Activated CD8-positive, alpha-beta T cell treated with anti-CD3 and anti-CD28 coated beads for 36 hours (primary cell): ENCODE measurements at places on chromosomes 13 and 19.

DNA sequence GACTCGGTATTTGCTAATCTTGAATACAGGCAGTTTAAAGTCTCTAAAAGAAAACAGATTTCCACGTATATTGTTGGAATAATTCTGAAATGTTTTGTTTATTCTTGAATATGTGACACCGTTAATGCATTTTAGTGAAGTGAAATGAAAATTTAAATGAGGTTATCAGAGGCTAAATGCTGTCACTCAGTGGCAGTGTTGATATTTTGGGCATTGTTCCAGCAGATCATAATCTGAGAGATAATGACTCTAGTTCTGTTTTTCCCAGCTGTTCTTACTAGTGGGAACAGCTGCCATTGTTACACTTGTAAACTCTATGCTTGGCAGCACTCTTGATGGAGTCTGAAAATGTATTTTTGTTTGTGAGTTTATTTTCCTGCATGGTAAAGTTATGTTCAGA is 365.6 kb upstream of the SLC10A2 start:
- no peaks in the 10 kb centered on the region for H3K4me1 ChIP-seq
- H3K27ac ChIP-seq = no peak overlapping the region
- no peak for DNase-seq
- H3K27me3 ChIP-seq = no peaks in the 10 kb centered on the region
- H3K4me3 ChIP-seq = no peak overlapping the region
- no peaks in the 10 kb centered on the region for H3K36me3 ChIP-seq

GRCh38 chr19:7678971-7679751 is 1.5 kb upstream of the TRAPPC5 start:
- peaks cover 15% of the 10 kb centered on the region for H3K36me3 ChIP-seq
- H3K27ac ChIP-seq = peak overlapping the region; percentile 75
- H3K4me3 ChIP-seq = peak overlapping the region; percentile 49
- DNase-seq = peak; percentile 84
- H3K27me3 ChIP-seq = peaks cover 31% of the 10 kb centered on the region

- peak overlapping the region; percentile 57 for H3K27ac ChIP-seq
- no peak overlapping the region for H3K4me3 ChIP-seq
- H3K36me3 ChIP-seq = peaks cover 25% of the 10 kb centered on the region
- peaks cover 80% of the 10 kb centered on the region for H3K4me1 ChIP-seq
Measured at GRCh38 chr13:73940098-73940497, 194.1 kb downstream of the KLF12 start.

- peak; percentile 71 for DNase-seq
Measured at GRCh38 chr13:77729502-77730221, 32.2 kb downstream of the SLAIN1 start.

- peak; percentile 59 for DNase-seq
- H3K4me3 ChIP-seq = no peak overlapping the region
- peaks cover 5% of the 10 kb centered on the region for H3K36me3 ChIP-seq
- peaks cover 25% of the 10 kb centered on the region for H3K4me1 ChIP-seq
- H3K27ac ChIP-seq = no peak overlapping the region
- no peaks in the 10 kb centered on the region for H3K27me3 ChIP-seq
Measured at GRCh38 chr13:48214519-48215121, 18.4 kb upstream of the ITM2B start.

- no peaks in the 10 kb centered on the region for H3K27me3 ChIP-seq
- H3K4me3 ChIP-seq = no peak overlapping the region
- H3K27ac ChIP-seq = peak overlapping the region; percentile 36
- H3K4me1 ChIP-seq = peaks cover 21% of the 10 kb centered on the region
- H3K36me3 ChIP-seq = no peaks in the 10 kb centered on the region
- no peak for DNase-seq
Measured at GRCh38 chr13:33723365-33723764, 94.6 kb upstream of the RFC3 start.

- H3K27ac ChIP-seq = no peak overlapping the region
- no peaks in the 10 kb centered on the region for H3K4me1 ChIP-seq
- no peaks in the 10 kb centered on the region for H3K27me3 ChIP-seq
- no peak overlapping the region for H3K4me3 ChIP-seq
Measured at GRCh38 chr13:66089711-66090110, 1140.4 kb downstream of the PCDH9 start.

DNA sequence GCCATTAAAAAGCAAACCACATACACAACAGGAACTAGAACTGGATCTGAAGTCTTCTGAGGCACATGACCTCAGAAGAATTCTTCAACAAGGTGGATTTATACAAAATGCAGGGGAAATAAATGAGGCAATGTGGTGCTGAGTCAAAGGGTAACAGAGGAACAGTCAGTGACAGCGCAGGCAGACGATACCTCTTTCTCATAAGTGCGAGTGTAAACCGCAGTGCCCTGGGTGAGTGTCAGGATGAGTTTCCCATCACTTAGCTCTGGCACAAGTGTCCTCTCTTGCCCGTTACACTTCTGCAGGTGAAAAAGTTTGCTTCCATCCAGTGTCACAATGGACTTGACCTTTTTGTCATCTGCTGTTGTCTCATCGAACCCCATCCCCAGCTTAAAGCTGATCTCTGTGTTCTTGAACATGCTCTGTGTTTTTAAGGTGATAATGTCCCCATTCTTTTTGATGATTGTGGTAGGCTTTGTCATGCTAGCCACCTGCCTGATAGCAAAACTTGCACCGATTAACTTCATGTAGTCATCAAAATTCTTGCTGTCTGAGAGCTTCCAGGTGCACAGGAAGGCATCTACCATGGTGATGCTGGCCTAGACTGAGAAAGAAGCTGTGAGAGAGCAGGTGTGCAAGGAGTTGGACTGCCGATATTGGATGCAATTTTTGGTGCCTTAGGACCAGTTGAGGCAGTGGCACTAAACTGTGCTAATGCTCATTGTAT is 97.3 kb downstream of the AKAP11 start:
- peaks cover 52% of the 10 kb centered on the region for H3K4me1 ChIP-seq
- peaks cover 2% of the 10 kb centered on the region for H3K36me3 ChIP-seq
- peak overlapping the region; percentile 47 for H3K27ac ChIP-seq
- H3K4me3 ChIP-seq = no peak overlapping the region
- no peaks in the 10 kb centered on the region for H3K27me3 ChIP-seq

DNA sequence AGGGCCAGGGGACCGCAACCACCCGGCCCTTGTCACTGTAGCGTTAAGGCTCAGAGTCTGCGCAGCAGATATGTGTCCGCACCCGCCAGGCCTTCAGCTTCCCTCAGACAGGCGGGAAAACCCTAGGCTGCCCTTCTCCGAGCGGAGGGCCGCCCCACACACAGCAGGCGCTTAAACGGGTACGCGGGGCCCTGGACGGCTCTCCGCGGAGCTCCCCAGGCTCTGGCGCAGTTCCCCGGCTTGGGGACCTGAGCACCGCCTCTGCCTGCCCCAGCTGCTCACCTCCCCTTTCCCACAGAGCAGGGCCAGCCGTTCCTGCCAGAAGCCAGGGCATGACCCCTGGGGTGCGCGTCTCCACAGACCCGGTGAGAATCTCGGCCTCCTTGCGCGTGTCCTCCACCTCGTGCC is 593 bp downstream of the ZNF135 start:
- H3K4me3 ChIP-seq = peak overlapping the region; percentile 75
- DNase-seq = no peak
- peaks cover 15% of the 10 kb centered on the region for H3K27me3 ChIP-seq
- peaks cover 3% of the 10 kb centered on the region for H3K4me1 ChIP-seq
- H3K36me3 ChIP-seq = peaks cover 38% of the 10 kb centered on the region
- H3K27ac ChIP-seq = peak overlapping the region; percentile 78

DNA sequence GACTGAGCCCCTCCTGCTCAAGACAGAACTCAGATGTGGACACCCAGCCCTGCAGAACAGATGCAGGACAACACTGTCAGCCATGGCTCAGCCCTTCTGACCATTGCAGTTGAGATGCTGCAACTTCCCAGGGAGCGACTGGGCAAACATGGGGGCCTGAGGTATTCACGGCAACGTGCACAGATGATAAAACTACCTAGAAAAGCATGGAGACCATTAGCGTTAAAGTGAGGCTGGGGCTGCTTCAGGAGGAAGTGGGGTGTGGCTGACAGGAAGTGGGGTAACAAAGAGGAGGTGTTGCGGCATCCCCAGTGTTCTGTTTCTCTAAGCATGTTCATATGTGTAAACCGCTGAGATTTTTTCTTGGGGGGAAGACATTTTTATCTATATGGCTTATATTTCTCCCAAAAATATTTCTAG is 1.3 kb upstream of the SIGLEC9 start:
- peak overlapping the region; percentile 88 for H3K27ac ChIP-seq
- H3K4me3 ChIP-seq = peak overlapping the region; percentile 39
- H3K4me1 ChIP-seq = peaks cover 65% of the 10 kb centered on the region
- no peaks in the 10 kb centered on the region for H3K27me3 ChIP-seq
- DNase-seq = peak; percentile 75

- H3K36me3 ChIP-seq = no peaks in the 10 kb centered on the region
- no peak for DNase-seq
- peaks cover 8% of the 10 kb centered on the region for H3K27me3 ChIP-seq
- H3K27ac ChIP-seq = no peak overlapping the region
- no peaks in the 10 kb centered on the region for H3K4me1 ChIP-seq
- no peak overlapping the region for H3K4me3 ChIP-seq
Measured at GRCh38 chr13:52947921-52948373, 80.7 kb upstream of the OLFM4 start.

GRCh38 chr19:46863818-46864629 is 3.2 kb downstream of the ARHGAP35 start:
- DNase-seq = no peak
- H3K4me3 ChIP-seq = no peak overlapping the region

GRCh38 chr13:36973621-36974295 is 25.4 kb downstream of the ALG5 start:
- peaks cover 4% of the 10 kb centered on the region for H3K4me1 ChIP-seq
- no peak for DNase-seq
- H3K27ac ChIP-seq = no peak overlapping the region
- peaks cover 38% of the 10 kb centered on the region for H3K36me3 ChIP-seq
- H3K4me3 ChIP-seq = no peak overlapping the region

DNA sequence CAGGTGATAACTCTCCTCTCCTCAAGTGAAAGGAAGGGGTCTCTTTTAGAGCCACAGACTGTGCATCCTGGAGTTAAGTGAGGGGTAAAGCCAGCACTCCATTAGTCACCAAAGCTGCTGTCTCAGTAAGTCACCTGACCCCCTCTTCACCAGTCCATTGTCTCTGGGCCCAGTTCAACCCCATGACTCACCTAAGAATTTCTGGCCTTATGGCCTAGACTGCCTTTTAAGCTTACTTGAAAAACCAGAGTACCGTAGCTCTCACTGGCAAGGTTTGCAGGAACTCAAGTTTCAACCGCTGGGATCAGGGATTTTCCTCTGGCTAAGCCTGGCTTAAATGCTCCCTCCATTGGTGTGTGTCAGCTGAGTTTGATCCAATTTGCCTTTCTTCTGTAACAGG is 23.4 kb upstream of the EID2 start:
- H3K4me3 ChIP-seq = no peak overlapping the region
- peaks cover 8% of the 10 kb centered on the region for H3K4me1 ChIP-seq
- DNase-seq = no peak
